ENCODE measurements at places on chromosomes 16 and 17.

- DNase-seq, result no peak
Measured at GRCh38 chr17:18261146-18261515, 669 bp downstream of the MIEF2 start.

- DNase-seq, result no peak
Measured at GRCh38 chr16:21101631-21102420, 48.8 kb downstream of the DNAH3 start.

DNA sequence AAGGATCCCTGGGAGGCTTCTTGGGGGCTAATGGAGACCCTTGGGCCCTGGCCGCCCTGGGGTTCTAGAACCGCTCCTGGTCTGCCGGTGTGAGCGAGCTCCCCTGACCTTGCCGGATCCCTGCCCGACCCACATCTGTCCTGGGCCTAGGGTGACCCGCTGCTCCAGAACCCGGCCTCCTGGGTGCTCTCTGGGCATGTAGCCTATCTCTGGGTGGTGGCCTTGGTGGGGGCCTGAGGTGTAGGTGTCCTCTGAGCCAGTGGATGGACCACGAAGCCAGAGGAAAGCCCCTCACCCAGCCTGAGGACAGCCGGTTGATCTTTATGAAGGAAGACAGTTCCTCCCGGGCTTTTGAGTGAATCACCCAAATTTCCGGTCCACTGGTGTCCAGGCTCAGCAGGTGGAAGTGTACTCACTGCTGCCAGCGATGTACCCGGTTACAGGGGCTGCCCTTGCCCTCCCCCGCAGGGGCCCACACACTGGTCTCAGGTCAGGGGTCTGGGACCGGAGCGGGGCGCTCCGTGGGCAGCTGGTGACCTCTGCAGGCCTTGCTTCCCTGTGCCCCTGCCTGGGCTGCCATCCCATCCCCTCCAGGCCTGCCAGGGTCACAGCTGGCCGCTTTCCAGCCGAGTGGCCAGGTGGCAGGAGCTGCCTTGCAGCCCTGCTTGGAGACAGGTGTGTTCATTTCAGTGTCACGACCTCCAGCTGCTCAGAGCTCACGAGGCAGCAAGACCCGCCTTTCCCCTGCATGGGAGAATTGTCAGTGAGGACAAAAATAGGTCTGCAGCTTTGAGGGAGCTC is 10.5 kb upstream of the GSE1 start:
- DNase-seq, result no peak

- DNase-seq, result no peak
Measured at GRCh38 chr16:9154567-9155410, 63.3 kb downstream of the HAPSTR1 start.

GRCh38 chr16:82509691-82510430 is 116.9 kb upstream of the CDH13 start:
- DNase-seq, result no peak

DNA sequence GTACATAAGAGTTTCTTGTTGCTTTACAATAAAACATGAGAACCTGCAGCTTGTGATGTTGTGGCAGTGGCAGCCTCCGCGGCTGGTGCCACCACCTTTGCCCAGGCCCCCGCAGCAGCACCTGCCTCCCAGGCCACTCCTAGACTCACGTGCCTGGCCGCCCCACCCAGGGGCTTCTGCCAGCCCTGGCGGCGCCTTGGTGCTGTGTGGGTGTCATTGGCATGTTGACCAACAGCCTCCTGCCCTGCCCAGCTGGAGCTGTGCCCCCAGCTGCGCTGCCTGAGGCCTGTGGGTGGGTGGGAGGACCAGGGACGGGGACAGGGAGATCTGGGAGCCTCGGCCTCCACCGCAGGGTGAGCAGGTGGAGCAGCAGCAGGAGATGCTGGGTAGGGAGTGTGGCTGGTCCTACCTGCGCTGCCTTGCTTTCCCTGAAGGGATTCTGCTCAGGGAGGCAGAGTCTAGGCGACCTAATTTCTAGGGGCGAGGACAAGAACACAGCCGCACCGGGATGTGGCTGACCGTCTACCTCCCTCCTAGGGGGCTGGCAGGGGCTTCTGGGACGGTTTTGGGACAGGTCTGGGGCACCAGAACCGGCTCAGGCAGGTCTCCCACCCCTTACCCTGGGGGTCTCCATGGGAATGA is 428 bp upstream of the DNASE1L2 start:
- no peak for DNase-seq

DNA sequence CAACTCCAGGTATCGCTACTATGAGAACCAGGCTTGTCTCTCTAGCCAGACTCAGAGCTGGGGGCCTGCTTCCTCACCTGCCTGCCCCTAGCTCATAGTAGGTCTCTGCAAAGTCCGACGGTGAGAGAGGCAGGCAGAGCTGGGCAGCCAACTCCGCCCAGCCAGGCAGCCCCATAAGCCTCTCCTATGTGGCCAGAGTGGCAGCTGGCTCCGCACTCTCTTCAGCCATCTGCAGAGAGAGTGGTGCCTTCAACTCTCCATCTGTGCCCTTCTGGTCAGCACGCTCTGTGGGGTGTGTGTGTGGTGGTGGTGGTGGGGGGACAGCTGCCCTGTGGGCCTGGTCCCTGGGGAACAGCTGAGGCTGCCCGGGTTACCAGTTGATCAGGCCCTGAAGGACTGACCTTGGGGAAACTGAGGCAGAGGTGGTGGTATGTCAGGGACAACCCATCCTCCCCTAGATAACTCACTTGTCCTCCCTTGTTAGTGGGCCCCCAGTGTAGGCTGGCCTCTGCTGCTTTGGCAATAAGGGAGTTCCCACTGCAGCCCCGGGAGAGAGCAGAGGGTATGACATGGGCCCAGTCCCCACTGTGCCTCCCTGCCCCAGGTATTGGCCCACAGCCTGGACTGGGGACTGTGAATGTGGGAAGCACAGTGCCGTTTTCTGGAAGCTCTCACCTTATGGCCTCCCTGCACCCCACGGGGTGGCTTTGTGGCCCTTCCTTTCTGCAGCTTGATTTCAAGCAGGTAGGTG is 1.8 kb upstream of the ADGRG1 start:
- no peak for DNase-seq

DNA sequence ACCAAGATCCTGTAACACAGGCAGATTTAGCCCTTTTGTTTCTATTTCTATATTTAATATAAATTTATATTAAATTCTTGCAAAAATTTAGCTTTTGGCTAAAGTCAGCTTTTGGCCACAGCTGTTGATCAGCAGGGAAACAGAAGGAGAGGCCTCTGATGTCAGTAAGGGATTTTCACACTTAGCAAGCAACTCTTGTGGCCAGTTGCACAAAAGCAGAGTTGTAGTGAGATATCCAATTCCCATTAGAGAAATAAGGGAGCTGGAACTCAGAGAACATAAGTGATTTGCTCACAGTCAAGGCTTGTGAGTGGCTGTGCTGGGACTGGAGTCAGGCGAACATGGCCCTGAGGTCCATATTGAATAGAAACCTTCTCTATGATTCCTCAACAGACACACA is 16.7 kb upstream of the HEATR6 start:
- DNase-seq, result no peak

- no peak for DNase-seq
Measured at GRCh38 chr17:17935321-17936271, 36.6 kb downstream of the TOM1L2 start.

- no peak for DNase-seq
Measured at GRCh38 chr16:49839017-49839825, 16.7 kb downstream of the ZNF423 start.

GRCh38 chr17:48045316-48046001 is 2.7 kb upstream of the NFE2L1 start:
- DNase-seq, result no peak

- no peak for DNase-seq
Measured at GRCh38 chr17:75698659-75699058, 22.6 kb upstream of the ITGB4 start.

DNA sequence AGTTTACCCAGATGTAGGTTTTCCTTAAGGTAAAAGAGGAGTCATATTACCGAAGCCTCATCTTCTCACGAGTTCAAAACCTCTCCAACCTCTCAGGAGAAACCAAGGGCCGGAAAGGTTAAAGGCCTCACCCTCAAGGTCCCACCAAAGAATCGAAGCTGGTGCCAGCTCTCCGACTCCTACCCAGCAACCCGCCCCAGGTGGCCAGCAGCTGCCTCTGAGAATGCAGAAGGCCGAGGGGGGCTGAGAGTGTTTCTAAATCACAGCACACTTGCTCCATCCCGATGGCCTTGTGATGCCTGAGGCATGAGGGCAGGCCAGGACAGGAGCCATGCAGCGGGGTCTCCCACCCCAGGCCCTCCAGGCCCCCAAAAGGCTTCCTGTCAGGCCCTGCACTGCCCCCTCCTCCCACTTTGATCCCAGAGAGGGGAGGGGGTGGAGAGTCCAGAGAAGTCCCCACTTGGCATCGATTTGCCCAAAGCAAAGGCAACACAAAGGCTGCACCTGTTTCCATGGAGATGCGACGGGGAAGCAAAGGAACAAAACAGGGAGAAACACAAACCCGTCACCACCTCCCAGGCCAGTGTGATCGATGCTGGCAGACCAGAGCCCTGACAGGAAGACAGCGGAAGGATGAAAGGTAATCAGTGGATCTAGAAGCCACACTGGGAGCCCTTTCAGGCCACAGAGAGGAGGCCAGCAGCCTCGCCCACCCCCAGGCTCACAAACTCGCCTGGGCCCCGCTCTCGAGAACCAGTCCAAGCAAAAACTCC is 39.0 kb downstream of the CUEDC1 start:
- DNase-seq, result no peak

- DNase-seq, result no peak
Measured at GRCh38 chr16:17362183-17362582, 108.6 kb downstream of the XYLT1 start.

- DNase-seq, result no peak
Measured at GRCh38 chr17:32314636-32315035, 27.3 kb downstream of the C17orf75 start.

GRCh38 chr17:80650751-80651518 is 106.3 kb downstream of the RPTOR start:
- DNase-seq, result no peak

GRCh38 chr17:57811638-57812280 is 38.1 kb downstream of the MRPS23 start:
- no peak for DNase-seq

DNA sequence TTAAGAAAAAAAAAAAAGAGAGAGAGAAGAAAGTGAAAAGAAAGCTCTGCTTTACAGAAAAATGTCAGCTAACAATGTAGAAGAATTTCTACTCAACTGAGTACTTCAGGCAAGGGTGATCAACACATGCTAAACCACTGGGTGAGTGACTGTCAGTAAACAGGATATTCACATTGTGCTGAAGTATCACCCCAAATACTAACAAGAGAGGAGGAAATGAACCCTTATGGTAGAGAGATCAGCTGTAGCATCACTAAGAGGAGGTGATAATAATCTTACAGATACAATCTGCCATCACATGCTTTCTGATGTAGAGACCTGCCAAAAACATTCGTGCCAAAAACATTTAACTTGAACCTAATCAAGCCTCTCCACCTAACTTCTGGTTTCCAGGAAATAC is 30.7 kb upstream of the ICAM2 start:
- DNase-seq, result no peak

- DNase-seq, result no peak
Measured at GRCh38 chr16:66928702-66929388, 3.5 kb upstream of the RRAD start.

DNA sequence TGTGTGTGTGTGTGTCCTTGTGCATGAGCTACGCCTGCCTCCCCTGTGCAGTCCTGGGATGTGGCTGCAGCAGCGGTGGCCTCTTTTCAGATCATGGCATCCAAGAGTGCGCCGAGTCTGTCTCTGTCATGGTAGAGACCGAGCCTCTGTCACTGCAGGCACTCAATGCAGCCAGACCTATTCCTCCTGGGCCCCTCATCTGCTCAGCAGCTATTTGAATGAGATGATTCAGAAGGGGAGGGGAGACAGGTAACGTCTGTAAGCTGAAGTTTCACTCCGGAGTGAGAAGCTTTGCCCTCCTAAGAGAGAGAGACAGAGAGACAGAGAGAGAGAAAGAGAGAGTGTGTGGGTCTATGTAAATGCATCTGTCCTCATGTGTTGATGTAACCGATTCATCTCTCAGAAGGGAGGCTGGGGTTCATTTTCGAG is 22.5 kb downstream of the STAT5A start:
- no peak for DNase-seq

DNA sequence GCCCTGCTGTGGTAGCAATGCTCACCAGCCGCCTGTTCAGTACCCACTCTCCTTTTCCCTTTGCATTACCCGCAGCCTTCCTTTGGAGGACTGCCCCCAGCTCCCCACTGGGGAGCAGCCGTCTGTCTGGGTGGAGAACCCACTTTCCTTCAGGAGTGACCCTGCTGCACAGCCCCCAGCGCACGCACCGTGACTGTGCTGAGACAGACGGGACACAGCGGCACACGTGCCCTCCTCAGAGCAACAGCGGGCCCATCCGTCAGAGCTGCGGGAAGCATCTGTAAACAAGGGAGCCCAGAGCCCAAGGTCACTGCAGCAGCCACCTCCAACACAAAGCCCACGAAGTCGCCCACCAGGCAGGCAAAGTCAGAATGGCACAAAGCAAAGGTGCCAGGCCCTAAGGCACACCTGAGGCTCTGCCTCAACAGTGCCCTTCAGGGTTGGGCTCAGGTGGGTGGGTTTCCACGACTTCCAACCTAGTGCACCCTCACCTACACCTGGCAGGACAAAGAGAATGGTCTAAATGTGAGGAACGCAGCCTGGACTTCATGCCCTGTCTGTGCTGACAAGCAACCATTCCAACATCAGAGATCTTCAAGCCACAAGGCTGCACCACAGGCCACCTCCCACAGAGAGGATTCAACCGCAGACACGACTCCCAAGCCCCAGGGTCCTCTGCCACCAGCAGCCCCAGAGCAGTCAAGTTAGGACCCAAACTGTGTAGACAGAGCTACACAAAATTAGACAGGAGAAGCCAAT is 9.9 kb downstream of the AXIN1 start:
- no peak for DNase-seq

DNA sequence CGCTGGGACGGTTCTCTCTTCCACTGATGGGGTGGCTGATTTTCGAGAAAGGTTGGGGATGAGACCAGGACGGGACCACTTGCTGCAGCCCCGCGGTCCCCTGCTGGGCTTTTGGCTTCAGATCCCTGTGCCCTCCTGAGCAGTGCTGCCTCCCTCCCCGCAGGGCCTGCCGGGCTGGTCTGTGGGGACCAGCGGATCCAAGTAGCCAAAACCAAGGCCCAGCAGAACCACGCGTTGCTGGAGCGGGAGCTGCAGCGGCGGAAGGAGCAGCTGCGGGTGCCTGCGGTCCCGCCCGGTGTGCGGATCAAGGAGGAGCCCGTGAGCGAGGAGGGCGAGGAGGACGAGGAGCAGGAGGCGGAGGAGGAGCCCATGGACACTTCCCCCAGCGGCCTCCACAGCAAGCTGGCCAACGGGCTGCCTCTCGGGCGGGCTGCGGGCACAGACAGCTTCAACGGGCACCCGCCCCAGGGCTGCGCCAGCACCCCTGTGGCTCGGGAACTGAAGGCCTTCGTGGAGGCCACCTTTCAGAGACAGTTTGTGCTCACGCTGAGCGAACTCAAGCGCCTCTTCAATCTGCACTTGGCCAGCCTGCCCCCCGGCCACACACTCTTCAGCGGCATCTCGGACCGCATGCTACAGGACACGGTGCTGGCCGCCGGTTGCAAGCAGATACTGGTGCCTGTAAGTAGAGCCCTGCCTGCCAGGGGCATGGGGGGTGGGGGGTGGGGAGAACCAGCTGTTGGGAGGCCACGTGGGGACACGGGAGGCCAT is 28.6 kb downstream of the POLR3E start:
- DNase-seq, result no peak
